ENCODE measurements at places on chromosomes 7 and 10.

GRCh38 chr7:104341546-104341945, 13.1 kb downstream of the LHFPL3 start:
- DNase-seq = peak; percentile 27

DNA sequence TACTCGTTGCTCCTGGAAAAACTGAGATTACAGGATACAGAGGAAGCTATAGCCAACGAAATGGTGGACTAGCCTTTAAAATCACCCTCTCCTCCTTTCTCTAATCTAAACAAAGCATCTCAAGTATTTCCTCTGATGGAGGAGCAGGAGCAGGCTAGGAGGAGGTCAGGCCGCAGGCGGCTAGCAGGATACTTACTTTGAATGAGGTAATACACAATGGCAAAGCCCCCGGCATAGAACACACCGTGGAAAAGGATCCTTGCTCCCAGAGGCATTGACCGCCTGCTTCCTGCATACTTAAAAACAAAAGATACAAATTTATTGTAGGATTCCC, 64.4 kb downstream of the STK17A start:
- DNase-seq = no peak

GRCh38 chr7:42753367-42753766, 158.5 kb downstream of the C7orf25 start:
- DNase-seq = peak; percentile 83

- peak; percentile 40 for DNase-seq
These were observed 3.4 kb downstream of the IGFBP3 start for GRCh38 chr7:45917658-45918057.

DNA sequence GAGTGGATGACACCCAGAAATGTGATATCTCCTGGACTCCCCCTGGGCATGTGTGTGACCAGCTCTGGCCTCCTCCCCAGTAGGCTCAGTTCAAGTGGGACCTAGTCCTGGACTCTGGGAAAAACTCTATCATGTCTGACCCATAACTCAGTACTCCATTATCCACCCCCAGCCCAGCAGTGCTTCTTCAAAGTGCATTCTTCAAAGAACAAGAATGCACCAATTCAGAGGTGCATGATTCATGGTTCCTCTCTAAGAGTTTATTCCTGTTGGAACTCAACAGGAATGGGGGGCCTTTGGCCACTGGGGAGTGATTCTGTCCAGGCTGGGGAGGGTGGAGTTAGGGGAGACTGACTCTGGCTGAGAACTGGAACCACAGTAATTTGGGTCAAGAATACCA, 173.6 kb upstream of the CXCL12 start:
- no peak for DNase-seq

- DNase-seq = peak; percentile 74
These were observed 29.7 kb downstream of the TMEM248 start for GRCh38 chr7:66950763-66951162.

DNA sequence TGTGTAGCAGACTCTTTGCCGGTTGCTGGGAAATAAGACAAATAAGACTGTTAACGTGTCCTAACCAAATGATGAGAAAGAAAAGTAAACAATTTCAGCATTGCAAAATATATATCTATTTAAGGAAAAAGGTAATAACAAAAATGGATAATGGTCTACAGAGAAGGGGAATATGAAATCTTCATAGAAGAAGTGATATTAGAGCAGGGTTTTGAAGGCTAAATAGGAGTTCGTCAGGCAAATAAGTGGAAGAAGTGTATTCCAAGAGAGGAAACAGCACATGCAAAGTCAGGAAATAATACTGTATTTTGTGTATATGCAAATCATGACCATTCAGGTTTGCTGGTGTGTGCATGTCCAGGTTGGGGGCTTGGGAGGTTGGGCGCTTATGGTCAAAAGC, 55.3 kb upstream of the OSBPL3 start:
- no peak for DNase-seq

DNA sequence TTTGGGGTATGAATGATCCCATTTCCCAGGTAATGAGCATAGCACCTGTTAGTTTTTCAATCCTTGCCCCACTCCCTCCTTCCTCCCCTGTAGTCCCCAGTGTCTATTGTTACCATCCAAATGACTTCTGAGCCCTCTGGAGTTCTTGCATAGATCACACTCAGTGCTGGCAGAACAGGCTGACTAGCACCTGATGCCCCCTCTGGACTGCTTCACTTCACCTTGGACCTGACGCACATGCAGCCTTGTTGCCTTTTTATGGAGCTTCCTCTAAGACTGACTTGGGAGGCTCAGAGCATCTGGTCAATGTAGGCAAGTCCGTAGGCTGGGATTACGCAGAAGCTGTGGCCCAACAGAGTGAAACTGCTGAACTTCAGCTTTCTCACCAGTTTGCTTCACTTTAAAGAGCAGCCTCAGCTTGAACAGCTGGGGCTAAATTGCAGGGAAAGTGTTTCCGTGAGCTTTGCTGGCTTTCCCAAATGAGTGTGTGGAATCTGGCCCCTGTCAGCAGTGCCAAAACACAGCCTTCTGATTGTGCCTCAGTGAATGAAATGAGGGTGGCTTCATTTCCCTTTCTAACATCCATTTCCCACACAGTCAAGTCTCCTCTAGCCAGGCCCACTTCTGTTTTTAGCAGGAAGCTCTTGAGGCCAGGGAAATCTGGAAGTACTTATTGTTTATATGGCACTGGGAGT, 48.5 kb downstream of the NXPH1 start:
- DNase-seq = peak; percentile 47

DNA sequence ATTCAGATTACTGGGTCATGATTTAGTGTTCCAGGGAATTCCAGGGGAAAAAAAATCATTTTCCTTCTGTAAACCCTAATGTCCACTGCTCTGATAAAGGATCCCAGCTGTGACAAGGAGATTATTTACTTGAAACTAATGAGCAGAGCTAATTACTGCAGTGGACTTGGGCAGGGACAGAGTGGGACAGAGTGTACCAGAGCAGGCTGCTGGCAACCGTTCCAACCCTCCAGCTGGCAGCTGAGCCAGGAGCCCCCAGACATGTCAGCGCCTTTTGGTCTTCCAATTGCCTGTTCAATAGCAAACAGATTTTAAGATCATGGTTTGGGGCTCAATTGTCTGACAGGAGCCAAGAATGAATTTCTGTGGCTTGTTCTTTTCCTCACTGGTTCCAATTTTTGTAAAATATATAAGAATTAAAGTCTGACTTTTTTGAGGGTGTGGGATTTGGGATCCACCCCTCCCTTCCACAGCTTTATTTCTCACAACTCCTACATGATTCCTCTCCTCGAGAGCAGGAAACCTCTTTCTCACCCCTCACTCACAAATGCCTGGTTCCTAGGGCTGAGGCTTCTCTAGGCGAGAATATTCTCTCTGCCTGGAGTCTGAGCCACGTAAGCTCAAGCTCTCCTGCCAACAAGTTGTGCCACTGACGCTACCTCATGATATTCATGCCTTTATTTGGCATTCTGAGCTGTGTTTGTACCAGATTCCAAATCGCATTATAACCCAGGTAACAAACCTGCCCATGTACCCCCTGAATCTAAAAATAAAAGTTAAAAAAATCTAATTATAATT, 20.6 kb upstream of the FAM180A start:
- peak; percentile 54 for DNase-seq

- no peak for DNase-seq
These were observed 1005.0 kb downstream of the LRMDA start for GRCh38 chr10:76436401-76436811.

GRCh38 chr10:23474081-23474480, 35.2 kb downstream of the OTUD1 start:
- no peak for DNase-seq

DNA sequence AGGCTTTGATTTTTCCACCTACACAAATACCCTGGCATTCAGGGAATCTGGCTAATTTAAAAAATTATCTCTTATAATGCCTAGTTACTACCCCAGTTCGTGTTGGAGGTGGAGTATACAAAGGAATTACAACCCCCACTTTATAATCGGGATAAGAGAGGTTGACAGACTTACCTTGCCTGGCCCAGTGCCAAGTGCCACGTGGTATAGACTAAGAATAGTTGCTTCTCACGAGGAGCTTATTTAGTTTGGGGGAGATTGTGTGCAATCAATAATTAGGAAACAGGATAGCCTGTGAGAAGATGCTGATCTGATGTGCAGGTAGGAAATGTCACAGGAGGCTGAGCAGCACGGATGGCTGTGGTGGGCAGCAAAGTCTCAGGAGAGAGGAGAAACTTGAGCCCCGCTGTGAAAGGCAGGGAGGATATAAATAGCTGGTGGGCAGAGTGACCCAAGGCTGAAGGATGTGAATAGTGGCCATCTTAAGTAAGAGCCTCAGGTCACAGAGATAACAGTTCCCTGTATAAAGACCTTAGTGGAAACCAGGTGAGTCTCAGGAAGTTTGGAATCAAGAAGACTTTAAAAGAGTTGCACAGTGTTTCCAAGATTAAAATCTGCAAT, 11.3 kb upstream of the ATXN7L1 start:
- no peak for DNase-seq

DNA sequence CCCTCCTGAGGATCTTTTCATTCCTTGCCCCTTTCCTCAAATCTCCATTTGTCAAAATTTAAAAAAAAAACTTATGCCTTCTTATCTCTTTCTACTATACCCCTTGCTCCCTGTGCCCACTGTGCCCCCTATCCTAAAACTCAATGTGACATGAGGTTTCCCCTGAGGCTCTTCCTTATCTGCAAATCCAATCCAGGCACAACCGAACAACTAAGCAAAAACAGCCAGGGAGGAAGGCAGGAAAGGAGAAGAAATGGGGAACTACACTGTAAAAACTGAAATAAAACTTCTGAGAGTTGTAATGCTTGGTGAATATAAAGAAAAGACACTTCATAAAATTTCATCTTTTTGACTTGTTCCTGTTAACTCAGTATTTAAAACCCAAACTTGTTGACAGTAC, 54.2 kb downstream of the CRPPA start:
- no peak for DNase-seq

- DNase-seq = no peak
These were observed 2.6 kb upstream of the CH25H start for GRCh38 chr10:89209718-89210117.

- DNase-seq = no peak
These were observed 62.0 kb upstream of the AKR1E2 start for GRCh38 chr10:4763960-4764428.

All from globus pallidus (tissue), 1 donor.